SIG-M5 (cell line): ENCODE measurements at places on chromosomes 11 and 22.

DNA sequence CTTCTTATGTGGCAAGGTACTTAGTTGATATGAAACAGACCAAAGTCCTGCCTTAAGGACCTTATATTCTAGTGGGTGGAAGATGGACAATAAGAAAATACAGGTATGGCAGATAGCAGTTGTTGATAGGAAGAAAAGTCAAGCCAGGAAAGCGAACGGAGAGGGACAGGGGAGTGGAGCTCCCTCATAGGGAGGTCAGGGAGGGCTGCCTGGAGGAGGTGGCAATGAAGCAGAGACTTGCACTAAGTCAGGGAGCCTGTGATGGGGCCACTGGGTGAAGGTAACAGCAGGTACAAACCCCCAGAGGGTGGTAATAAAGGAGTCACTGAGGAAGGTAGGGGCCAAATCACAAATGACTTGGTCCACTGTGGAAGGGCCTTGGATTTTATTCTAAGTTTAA is 65.3 kb downstream of the ABTB2 start:
- DNase-seq = no peak

- DNase-seq = no peak
Observed at GRCh38 chr11:82995754-82996398, 75.8 kb downstream of the RAB30 start.

DNA sequence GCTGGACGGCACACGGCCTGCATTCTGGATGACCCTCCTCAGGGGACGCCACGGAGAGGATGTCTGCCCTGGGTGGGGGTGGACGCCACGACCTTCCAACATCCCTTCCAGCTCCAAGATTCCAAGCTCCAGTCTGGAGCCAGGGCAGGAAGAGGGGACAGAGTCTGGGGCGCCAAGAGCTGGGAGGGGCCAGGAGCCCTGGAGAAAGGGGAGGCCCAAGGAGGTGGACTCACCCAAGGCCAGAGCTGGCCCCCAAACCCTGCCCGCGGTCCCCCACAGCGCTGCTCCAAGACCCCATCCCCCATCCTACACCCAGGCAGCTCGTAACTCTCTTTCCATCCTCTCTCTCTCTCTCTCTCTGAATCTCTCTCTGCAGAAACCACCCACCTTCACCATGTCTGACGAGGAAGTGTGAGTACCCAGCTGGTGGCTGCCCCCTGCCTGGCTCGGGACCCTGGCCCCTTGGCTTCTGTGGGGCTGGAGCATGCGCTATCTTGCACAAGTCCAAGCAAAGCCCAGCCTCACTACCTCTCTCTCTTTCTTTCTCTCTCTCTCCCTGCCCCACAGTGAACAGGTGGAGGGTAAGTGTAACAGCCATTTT is 3.1 kb downstream of the TNNT3 start:
- DNase-seq = no peak

- DNase-seq = no peak
Observed at GRCh38 chr11:97157221-97157740, 767.5 kb downstream of the JRKL start.

DNA sequence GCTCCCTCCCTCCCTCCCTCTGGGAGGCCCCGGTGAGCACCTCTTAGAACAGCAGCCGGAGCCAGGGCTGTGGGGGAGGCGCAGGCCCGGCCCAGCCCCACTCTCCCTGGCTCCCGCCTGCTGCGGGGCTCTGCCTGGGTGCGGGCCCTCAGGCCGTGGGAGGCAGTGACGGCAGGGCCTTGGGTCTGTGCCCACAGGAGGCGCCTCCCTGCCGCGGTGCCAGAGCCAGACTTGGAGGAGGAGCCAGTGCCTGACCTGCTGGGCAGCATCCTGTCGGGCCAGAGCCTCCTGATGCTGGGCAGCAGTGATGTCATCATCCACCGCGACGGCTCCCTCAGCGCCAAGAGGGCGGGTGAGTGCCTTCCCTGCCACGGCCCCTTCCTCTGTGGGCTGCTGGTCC is 9.5 kb downstream of the IRF7 start:
- DNase-seq = no peak
